ENCODE measurements at places on chromosomes 12 and 14.
A peak's percentile ranks its signal among the peaks of the same experiment; 100 is the strongest.

- no peak for DNase-seq
These were observed 287.6 kb upstream of the E2F7 start for GRCh38 chr12:77352946-77353345.

DNA sequence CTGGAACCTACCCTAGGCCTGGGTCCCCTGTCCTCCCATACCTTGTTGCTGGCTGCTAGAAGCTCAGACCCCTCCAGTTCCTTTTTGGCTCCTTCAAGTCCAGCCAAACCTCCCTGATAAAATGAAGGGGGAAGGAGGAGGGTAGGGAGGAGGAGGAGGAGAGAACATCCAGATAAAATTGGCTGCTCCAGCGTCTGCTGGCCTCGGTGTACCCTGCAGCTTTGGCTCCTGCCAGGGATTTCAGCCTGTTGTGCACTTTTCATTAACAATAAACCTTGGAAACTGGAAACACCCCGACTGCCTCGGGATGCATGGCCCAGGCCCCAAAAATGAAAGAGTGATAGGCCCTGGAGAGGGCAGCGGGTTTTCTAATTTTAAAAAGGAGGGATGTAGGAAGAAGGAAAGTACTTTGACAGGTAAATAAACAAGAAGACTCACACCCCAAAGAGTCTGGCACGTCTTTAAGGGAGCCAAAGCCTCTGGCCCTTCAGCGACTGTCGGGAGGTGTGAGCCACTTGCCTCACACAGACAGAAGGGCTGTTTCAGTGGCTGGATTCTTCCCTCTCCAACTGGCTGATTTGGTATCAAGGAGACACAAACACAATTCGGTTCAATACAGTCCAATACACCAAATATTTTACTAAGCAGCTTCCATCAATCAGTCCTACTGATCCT, 49.8 kb downstream of the NUAK1 start:
- DNase-seq, result no peak

DNA sequence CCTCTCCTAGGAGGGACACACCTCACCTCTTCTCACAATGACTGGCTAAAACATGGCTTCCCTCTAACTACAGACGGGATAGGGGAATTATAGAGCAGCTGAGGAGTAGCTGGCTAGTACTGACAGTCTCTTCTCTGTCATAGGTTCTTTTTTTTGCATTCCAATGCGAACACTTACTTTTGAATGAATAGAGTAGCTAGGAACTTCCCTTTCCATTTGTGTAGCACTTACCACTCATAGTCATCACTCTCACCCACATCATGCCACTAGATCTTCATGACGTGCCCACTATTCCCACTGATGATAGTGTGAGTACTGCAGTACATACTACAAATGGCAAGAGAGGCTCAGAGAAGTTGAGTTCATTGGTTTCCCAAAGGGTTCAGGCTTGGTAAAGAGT, 143.9 kb upstream of the HIF1A start:
- DNase-seq, result no peak

- DNase-seq, result no peak
These were observed 3.0 kb downstream of the ZFYVE21 start for GRCh38 chr14:103718572-103718971.

DNA sequence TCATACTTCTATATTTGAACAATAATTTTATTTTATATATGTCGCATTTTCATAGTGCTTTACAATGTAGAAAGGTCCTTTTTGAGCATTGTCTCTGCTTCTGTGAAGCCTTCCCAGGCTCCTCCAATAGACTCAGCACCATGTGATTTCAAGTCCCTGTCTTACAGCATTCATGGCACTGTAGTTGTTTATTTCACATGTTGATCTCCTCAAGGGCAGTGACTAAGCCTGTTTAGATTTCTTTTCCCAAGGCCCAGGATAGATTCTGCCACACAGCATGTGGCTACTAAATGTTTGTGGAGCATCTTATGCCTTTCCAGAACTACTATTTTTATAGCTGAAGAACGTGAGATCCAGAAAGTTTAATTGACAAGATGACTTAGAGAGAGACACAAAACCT, 391.7 kb downstream of the TMEM117 start:
- no peak for DNase-seq

- no peak for DNase-seq
These were observed 203.5 kb upstream of the NOS1 start for GRCh38 chr12:117564881-117565280.

- no peak for DNase-seq
These were observed 177.6 kb downstream of the SNAPC1 start for GRCh38 chr14:61939776-61940175.

GRCh38 chr12:47276253-47276620, 196.5 kb upstream of the AMIGO2 start:
- no peak for DNase-seq

DNA sequence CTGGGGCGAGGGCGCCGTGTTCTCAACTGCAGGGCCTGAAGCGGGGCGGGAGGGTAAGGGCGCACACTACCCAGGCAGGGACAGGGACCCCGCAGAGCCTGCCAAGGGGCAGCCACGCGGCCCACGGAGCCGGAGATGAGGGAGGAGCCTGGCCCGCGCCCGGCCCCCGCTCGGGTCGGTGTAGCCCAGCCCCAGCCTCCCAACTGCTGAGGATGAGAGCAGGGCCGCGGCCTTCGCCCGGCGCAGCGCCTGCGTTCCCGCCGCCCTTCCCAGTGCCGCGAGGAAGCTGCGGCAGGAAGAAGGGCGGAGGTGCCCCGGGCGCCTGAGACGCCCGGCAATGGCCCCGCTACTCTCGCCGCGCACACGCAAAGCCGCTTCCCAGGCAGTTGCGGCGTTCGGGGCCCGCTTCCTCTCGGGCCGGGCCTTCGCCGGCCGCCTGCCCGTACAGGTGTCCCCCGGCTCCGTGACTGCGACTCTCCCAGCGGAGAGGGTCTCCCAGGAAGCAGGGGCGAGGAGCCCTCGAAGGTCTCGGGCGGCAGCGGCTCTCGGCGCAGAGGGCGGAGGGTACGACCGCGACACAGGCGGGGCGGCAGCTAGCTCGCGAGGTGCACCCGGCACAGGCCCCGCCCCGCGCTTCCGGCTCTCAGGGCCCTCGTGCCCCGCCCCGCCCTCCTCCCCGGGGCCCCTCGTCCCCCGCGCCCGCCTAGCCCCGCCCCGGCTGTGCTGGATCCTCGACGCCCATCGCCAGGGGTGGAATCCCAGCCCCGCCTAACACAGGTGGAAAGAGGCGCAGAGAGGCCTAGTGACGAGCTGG, 24.8 kb upstream of the YY1 start:
- peak; percentile 97 for DNase-seq
